ENCODE measurements at places on chromosomes 1 and 21.

DNA sequence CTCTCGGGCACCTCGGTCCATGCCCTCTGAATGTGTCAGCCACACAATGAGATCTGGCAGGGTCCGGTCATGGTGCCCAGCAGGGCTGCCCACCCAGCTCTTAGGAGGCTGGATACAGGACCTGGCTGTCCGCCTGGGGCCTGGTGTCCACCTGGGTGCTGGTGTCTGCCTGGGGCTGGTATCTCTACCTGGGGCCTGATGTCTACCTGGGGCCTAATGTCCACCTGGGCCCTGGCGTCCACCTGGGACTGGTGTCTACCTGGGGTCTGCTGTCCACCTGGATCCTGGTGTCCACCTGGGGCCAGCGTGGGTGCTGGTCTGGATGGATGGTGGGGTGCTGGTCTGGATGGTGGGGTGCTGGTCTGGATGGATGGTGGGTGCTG, 45.1 kb upstream of the ACTRT2 start:
- DNase-seq, result no peak

GRCh38 chr1:200118779-200119505, 91.4 kb downstream of the NR5A2 start:
- DNase-seq, result no peak

DNA sequence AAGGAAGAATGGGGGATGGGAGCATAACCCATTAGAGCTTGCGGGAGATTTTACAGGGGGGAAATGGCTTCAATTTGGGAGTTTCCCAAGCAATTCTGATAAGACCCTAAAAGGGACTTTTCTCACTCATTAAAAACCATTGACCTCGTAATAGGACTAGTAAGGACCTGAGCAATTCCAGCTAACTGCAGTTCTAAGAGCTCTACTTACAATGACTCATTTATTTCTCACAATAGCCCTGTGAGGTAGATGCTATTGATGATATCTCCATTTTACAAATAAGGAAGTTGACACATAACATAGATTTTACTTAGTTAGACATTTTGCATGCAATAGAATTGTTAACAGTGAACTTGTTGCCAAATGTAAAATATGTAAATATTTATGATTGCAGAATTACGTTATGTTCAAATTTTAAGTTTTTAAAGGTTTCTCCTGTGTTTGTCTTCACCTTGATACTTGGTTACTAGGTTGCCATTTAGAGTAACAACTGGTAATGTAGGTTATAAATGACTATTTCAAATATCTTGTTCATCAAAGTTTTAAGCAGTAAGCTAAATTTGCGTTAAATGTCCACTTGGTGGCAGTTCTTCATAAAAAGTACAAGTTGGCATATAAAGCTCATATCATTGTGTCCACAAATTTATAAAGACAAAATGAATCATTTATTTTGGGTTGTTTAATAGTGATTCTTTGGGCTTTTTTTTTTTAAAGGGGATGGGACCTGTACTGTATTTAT, 182.0 kb downstream of the PLA2G4A start:
- no peak for DNase-seq

DNA sequence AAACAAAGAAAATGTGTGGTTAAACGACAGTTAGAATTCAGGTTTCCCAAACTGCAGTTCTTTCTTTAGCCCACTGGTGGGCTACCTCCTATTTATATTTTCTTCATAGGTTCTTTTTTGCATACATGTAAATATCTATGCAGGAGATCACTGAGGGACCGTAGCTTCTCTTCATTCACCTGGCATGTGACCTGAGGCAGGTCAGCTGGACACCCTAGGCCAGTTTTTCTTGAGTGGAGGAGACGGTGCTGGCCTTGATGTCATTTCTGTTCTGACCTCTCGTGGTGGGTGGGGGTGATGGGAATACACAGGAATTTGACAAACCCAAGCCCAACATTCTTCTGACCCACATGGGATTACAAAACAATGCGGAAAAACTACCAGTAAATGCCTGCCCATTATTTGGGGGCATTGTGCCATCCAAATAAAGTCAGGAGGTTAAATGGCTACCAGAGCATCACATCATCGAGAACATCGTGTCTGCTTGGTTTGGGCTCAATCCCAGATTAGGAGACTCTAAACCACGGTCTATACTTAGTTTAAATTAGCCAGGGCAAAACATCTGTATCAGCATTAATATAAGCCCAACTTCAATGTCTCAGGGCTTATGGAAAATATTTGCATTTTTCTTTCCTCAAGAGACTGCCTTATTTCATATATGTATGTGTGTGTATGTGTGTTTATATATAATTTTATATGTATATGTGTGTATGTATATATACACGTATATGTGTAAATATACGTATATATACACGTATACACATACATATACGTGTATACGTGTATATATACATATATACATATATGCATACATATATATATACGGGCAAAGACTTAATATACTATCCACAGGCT, 7.4 kb upstream of the IRF2BP2 start:
- DNase-seq, result no peak

DNA sequence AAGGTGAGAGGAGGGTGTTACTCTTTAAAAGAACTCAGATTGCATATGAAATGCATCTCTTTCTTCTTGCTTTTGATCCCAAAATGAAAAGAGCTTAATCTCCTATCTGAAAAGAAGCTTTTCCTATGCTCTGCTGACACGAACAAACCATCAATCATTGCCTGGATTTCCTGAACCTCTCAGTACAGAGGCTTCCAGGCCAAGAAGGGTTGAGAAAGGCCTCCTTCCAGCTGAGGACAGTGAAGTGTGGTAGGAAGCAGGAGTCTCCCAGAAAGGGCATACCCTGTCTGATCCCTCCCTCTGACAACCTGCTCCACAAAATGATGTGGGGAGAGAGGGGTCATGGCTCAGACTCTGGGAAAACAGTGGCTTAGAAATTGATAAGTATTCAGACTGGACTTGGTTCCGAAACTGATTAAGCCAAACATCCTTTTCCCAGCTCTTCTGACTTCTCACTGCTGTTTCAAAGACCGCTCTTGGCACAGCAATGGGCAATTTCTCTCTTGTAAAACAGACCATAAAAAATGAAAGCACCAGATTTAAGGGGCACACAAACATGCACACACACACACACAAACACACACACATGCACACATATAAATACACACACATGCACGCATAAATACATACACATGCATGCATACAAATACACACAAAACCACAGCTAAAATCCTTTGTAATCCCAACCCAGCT, 310.3 kb downstream of the SIPA1L2 start:
- no peak for DNase-seq

Measured in NCI-H2227 treated with DMSO at 0.1 percent for 48 hours (cell line).